ENCODE measurements at places on chromosomes 4 and X.

DNA sequence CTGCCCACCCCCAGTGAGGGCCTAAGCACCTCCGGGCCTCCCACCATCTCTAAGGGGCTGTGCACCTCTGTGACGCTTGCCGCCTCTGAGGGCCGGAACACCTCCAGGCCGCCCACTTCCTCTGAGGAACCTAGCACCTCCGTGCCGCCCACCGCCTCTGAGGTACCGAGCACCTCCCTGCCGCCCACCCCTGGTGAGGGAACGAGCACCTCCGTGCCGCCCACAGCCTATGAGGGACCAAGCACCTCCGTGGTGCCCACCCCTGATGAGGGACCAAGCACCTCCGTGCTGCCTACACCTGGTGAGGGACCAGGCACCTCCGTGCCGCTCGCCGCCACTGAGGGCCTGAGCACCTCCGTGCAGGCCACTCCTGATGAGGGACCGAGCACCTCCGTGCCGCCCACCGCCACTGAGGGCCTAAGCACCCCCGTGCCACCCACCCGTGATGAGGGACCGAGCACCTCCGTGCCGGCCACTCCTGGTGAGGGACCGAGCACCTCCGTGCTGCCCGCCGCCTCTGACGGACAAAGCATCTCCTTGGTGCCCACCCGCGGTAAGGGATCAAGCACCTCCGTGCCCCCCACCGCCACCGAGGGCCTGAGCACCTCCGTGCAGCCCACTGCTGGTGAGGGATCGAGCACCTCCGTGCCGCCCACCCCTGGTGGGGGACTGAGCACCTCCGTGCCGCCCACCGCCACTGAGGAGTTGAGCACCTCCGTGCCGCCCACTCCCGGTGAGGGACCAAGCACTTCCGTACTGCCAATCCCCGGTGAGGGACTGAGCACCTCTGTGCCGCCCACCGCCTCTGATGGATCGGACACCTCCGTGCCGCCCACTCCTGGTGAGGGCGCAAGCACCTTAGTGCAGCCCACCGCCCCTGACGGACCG lies 977 bp downstream of the MAGEE1 start:
- DNase-seq = peak; percentile 66

GRCh38 chr4:82680834-82681233 lies 117.8 kb downstream of the SCD5 start:
- no peak for DNase-seq

GRCh38 chr4:7153711-7154110 lies 38.6 kb upstream of the SORCS2 start:
- DNase-seq = peak; percentile 31

DNA sequence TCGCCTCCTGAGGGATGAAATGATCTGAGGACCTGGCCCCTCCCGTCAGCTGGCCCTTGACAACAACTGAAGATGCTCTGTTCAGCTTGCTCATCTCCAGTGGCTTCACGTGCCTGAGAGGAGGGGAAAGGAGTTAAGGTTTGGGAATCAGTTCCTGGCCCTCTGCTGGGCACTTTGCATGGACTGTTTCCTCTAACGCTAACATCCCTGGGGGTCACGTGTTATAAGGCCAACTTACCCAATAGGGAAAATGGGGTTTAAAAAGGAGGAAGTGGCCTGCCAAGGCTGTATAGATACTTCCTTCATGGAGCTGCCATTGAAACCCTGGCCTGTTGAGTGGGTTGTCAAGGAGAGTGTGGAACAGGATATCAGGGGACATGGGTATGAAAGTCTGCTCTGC lies 65.6 kb downstream of the OR13H1 start:
- no peak for DNase-seq

DNA sequence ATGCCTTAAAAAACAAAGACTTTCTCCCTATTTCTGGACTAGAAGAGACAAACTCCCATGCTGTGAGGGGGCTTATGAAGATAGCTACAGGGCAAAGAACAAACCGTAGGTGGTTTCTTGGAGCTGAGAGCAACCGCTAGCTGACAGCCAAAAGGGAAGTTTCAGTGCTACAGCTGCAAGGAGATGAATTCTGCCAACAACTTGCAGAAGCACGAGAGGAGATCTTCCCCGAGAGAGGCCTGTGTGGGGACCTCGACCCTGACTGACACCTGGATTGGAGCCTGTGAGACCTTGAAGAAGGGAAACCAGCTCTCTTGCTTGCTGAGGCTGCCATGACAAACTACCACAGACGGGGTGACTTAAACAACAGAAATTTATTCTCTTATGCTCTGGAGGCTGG lies 183.8 kb upstream of the VCX3A start:
- no peak for DNase-seq

DNA sequence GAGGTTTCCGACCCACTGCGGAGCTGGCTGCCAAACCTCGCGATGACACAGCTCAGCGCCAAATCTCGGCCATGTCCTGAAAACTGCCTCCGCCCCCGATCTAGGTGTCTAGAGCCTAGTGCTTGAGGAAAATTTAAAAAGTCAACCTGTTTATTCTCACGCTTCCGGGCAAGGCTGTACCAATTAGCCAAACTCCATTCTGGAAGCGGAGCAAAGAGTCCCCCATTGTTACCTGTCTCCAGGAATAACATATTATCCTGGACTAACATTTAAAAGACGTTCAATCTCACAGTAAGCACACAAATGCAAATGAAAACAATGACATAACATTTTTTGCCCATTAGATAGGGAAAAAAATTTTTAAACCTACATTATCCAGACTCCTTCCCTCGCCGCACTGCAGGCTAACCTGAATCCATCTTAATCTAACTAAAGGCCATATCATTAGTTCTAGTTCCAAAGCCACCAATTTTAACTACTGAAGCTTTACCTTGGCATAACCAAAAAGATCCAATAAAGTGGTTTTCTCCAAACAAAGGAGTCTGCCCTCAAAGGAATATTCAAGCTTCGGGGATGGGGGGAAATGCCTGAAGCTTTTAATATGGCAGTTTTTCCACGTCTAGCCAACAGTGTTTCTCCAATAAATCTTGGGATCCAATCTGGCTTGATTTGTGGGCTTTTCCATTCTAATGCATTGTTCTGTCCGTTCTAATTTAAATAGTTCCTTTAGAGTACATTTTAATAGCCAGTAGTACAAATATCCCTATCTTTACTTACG lies 1.9 kb downstream of the HUWE1 start:
- no peak for DNase-seq

DNA sequence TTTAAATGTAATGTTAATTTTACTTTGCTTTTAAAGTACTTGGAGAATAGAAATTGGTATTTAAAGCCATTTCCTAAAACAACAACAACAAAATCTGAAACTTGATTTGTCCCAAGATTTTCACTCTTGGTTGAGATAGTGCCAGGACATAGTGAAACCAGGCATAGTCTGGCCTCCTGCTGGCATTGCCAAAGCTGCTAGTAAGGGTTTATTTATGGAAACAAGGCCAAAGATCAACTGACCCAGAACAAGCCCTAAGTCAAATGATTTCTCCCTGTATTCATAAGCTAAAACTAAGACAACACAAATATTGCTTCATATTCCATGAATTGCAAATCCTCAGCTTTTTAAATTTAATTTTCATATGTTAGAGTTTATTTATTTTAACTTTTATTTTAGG lies 227.5 kb upstream of the FGF13 start:
- DNase-seq = no peak

GRCh38 chr4:65467068-65467680 lies 203.1 kb downstream of the EPHA5 start:
- no peak for DNase-seq

GRCh38 chr4:183887351-183887750 lies 17.8 kb upstream of the STOX2 start:
- no peak for DNase-seq

DNA sequence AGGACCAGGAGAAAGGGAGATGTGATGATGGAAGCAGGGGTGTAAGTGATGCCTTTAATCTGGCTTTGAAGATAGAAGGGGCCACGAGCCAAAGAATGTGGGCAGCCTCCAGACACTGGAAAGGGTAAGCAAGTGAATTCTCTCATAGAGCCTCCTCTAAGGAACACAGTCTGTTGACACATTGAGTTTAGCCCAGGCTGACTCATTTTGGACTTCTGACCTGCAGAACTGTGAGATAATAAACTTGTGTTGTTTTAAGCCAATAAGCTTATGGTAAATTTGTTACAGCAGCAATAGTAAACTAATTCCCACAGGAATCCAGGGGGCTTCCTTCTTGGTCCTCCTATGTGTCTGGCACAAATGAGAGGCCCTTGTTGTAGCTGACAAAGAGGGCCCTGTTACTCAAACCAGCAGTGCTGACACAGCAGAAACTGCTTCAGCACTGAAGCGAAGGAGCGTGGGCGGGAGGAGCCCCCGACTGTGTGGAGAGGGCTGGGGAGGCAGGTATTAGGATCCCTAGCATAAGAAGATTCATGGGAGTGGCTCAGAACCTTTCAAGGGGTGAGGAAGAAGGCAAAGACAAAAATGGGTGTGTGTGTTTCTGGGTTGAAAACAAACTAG lies 268.7 kb downstream of the NR3C2 start:
- DNase-seq = no peak

GRCh38 chrX:47831788-47832187 lies 4.9 kb upstream of the ZNF81 start:
- DNase-seq = no peak

GRCh38 chrX:17669891-17670290 lies 67.4 kb upstream of the SCML1 start:
- DNase-seq = no peak

- no peak for DNase-seq
Measured at GRCh38 chr4:147288512-147288911, 192.4 kb upstream of the EDNRA start.

- no peak for DNase-seq
Measured at GRCh38 chr4:40394236-40394635, 59.1 kb downstream of the CHRNA9 start.

GRCh38 chrX:119482481-119483480 lies 14.5 kb downstream of the SLC25A5 start:
- DNase-seq = peak; percentile 72

GRCh38 chrX:49992853-49993252 lies 70.5 kb downstream of the CLCN5 start:
- no peak for DNase-seq

- DNase-seq = no peak
Measured at GRCh38 chr4:159946983-159947615, 844.2 kb downstream of the RAPGEF2 start.

DNA sequence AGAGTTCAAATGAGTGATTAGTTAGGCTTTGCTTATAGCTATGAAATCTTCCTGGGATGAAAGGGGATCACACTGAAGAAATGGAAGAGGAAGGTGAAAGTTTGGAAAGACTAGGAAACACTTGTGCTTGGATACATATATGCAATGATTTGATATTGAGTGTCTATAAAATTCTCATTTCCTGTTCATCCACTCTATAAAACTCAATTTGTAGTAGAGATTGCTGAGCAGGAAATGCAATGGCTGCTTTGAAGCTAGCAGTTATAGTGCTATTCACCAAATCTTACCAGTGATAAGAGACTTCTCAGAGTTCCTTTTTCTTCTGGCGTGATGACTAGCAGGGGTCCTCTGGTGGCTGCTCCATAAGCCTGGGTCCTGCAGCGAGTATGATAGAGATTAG lies 128.1 kb upstream of the HPF1 start:
- no peak for DNase-seq

- no peak for DNase-seq
Measured at GRCh38 chr4:147704846-147705245, 20.9 kb upstream of the PRMT9 start.

All from natural killer cell treated with Interleukin-12 subunit alpha and Interleukin-12 subunit beta and Interleukin-15 and Interleukin-18, amount 100 ng/mL, for 72 hours (primary cell).